ENCODE measurements at places on chromosomes 16 and 17.

- H3K4me3 ChIP-seq = peak overlapping the region; percentile 99
- H3K27ac ChIP-seq = peak overlapping the region; percentile 35
- DNase-seq = no peak
- no peaks in the 10 kb centered on the region for H3K27me3 ChIP-seq
Measured at GRCh38 chr16:72091217-72091616, 2.2 kb downstream of the TXNL4B start.

GRCh38 chr17:67891481-67892119 lies 66.3 kb downstream of the BPTF start:
- no peak overlapping the region for H3K4me3 ChIP-seq
- no peak for DNase-seq
- peaks cover 34% of the 10 kb centered on the region for H3K36me3 ChIP-seq
- no peaks in the 10 kb centered on the region for H3K27me3 ChIP-seq
- no peak overlapping the region for H3K27ac ChIP-seq
- H3K4me1 ChIP-seq = no peaks in the 10 kb centered on the region

- no peak for DNase-seq
- H3K27ac ChIP-seq = no peak overlapping the region
- H3K27me3 ChIP-seq = no peaks in the 10 kb centered on the region
- peaks cover 9% of the 10 kb centered on the region for H3K4me1 ChIP-seq
- no peak overlapping the region for H3K4me3 ChIP-seq
Measured at GRCh38 chr17:10635290-10635689, 21.8 kb downstream of the MYH3 start.

DNA sequence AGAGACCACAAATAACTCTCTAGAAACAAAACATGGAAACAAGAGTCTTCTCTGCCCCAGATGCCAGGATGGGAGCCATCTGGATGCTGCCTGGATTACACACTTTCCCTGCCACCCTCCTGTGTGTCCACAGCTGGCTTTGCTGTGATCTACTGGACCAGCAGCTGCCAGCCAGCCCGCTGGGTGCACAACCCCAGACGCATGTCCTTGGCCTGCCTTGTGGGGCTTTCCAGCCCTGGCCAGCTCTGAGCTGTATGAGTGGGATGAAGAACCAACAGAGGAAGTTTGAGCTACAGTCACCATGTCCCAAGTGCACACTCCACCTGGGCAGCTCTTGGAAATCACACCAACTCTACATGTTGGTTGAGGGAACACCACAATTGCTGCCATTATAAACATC lies 57.0 kb upstream of the TNRC6C start:
- no peak overlapping the region for H3K27ac ChIP-seq
- peaks cover 26% of the 10 kb centered on the region for H3K27me3 ChIP-seq
- DNase-seq = no peak
- H3K4me3 ChIP-seq = no peak overlapping the region

DNA sequence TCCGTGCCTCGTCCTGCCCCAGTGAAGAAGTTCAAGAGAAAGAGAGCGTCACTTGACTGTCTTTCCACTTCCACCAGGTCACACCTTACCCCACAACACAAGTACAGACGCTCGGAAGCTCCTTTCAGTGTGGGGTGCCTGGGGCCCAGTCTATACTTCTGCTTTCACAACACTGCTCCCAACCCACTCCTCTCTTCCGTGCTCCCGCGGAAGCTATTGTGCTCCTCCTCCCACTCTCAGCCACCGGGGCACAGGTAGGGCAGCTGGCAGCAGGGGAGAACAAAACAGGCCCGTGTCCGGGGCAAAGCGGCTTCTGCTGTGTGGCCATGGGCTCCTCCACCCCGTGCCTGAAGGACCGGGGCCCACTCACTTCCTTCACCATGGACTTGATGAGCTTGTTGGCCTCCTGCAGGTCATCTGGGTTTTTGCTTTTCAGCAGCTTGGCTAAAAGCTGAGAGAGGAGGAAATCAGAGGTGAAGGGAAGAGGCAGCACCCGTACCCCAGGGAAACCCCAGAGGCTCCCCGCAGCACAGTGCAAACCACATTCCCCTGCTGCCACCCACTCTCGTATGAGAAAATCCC lies 18.9 kb downstream of the GGA3 start:
- peak overlapping the region; percentile 90 for H3K27ac ChIP-seq
- H3K36me3 ChIP-seq = peaks cover 58% of the 10 kb centered on the region
- DNase-seq = peak; percentile 24
- peaks cover 53% of the 10 kb centered on the region for H3K4me1 ChIP-seq
- peak overlapping the region; percentile 64 for H3K4me3 ChIP-seq

- H3K4me3 ChIP-seq = peak overlapping the region; percentile 91
- peak overlapping the region; percentile 92 for H3K27ac ChIP-seq
- H3K27me3 ChIP-seq = peaks cover 2% of the 10 kb centered on the region
- H3K4me1 ChIP-seq = peaks cover 48% of the 10 kb centered on the region
Measured at GRCh38 chr16:67158637-67159600, 790 bp downstream of the TRADD start.
